Muscle of arm (tissue), 14 donors: ENCODE measurements at places on chromosomes 16 and 17. TPM values are rescaled to one million over a fixed set of nuclear protein-coding genes. Genes with fewer than 3 reads are reported as not detected.

GRCh38 chr17:4953451-4953961 is 2.6 kb downstream of the ENO3 start:
- no peak for DNase-seq

CTRB2 gene
- polyA plus RNA-seq: 0.85 TPM

VAT1L gene
- polyA plus RNA-seq: 5.1 TPM

DPEP3 gene
- polyA plus RNA-seq: not detected

GRCh38 chr16:83723244-83723643 is 84.5 kb upstream of the HSBP1 start:
- DNase-seq: no peak

RUNDC3A gene
- polyA plus RNA-seq: 0.72 TPM

- DNase-seq: peak; percentile 15
These were observed at the start of gene MILR1 for GRCh38 chr17:64448665-64449512. MILR1 (plus strand) TSS chr17:64449115; CDS start chr17:64449169, 54 bp downstream.

- no peak for DNase-seq
These were observed 153.2 kb upstream of the KCNJ18 start for GRCh38 chr17:21539146-21539545.

DNA sequence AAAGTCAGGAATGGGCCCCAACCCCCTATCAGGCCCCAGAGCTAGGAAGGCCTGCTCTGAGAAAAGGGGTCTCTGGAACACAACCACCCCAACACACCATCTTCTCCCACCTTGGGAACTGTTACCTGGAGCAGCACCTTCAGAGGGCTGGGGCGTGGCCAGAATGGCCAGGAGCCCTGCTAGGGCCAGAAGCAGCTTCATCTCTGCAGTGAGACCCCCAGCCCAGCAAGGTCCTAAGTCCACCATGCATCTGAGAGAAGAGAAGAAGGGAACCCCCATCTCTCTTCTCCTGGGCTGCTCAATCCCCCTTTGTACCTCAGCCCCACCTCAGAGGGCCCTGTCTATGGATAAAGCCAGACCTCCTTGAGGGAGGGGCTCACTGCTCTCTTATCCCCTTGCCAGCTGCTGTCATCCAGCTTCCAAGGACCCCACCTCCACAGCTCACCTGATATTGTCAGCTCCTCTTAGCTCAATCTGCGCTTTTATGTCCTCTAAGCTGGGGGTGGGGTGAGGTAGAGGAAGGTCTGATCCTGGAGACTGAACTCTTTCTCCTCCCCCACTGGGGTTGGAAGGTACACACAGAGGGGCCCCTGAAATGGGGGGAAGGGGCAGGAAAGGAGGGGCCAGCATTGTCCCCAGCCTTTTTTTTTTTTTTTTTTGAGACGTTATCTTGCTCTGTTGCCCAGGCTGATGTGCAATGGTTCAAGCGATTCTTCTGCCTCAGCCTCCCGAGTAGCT is at the start of gene MPO:
MPO (minus strand) TSS at position 456 of the 738 bp plus-strand sequence; CDS start at position 279, 177 bp downstream.
- DNase-seq: no peak

DNA sequence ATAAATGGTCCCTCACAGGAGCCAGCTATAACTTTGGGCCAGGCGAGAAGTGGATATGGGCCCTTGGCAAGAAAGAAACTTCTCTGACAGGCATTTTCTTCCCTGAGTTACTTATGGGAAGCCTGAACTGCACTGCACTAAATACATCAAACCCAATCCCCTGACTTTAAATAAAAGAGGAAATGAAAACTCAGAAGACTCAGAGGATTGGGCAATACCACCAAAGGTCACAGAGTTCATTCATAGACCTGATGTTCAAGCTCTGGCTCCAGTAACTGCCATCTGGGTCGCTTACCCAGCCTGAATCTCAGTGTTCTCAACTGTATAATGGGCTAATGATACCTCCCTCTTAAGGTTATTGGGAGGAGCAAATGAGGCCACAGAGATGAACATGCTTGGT is 815 bp downstream of the KRT35 start:
- DNase-seq: no peak

ITGAX gene
- 0.90 TPM for polyA plus RNA-seq

- DNase-seq: peak; percentile 66
These were observed 51.8 kb downstream of the CA10 start for GRCh38 chr17:52106638-52107261.

- no peak for DNase-seq
These were observed 218.8 kb downstream of the C16orf95 start for GRCh38 chr16:87098361-87098760.

GRCh38 chr17:1323336-1323735 is 43.9 kb downstream of the TRARG1 start:
- DNase-seq: no peak

TBC1D3I gene
- not detected for polyA plus RNA-seq

DNA sequence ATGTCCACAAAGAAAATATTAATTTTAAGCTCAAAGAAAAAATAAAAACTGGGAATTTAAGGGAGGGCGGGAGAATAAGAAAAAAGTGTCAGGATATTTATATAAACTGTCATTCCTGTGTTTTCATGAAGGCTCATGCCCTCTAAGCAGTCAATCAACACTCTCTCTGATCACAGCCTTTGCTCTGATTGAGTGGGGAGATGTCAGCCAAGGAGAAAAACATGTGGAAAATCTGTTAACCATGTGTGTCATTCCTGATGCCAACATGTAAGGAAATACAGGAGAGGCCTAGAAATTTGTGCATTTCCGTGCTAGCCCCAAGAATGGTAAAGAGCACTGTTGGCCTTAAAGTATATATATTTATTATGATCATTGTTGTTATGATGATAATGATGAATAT is 137.9 kb upstream of the IRX5 start:
- no peak for DNase-seq

GRCh38 chr16:81992859-81993258 is 18.4 kb downstream of the SDR42E1 start:
- no peak for DNase-seq

DNA sequence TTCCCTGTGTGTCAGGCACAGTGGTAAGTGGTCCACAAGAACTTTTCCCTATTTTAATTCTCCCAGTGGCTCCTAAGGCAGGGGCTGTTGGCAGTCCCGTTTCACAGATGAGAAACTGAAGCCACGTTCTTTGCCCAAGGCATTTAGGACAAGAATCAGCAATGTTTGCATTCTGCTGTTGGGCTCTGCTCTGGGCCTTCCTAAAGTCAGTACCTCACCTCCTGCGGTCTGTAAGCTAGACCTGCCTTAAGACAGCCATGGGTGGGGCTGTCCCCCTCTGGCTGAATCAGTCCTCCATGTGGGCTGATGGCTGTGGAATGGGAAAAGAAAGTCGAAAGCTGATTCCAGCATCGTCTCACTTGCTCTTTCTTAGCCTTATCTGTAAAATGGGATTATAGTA is 304.8 kb downstream of the MAF start:
- no peak for DNase-seq

DNA sequence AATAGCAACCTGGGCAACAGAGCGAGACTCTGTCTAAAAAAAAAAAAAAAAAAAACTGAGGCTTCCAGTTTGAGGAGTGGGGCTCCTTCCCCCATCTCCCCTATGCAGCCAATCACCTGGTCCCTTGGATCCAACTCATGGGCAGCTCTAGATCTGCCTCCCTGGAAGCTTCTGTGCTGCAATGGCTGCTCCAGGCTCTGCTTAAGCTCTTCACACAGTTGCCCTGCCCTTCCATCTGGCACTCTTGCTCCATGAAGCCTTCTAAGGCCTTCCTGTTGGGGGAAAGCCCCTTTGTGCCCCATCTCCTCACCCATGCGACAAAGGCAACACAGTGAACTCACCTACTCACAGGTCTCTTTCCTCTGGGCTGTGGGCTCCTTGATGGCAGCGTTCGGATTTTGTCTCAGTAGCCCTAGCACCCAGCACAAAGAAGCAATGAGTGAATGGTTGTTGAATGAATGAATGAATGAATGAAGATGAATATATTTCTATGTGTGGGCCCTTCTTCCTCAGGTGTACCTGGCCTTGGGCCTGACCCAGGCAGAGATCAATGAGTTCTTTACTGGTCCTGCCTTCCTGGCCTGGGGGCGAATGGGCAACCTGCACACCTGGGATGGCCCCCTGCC is 1.9 kb downstream of the NAGLU start:
- DNase-seq: no peak

- peak; percentile 86 for DNase-seq
These were observed at the start of gene ZNF778 for GRCh38 chr16:89217388-89218191. ZNF778 (plus strand) TSS chr16:89217703; CDS start chr16:89221128, 3,425 bp downstream.

DNA sequence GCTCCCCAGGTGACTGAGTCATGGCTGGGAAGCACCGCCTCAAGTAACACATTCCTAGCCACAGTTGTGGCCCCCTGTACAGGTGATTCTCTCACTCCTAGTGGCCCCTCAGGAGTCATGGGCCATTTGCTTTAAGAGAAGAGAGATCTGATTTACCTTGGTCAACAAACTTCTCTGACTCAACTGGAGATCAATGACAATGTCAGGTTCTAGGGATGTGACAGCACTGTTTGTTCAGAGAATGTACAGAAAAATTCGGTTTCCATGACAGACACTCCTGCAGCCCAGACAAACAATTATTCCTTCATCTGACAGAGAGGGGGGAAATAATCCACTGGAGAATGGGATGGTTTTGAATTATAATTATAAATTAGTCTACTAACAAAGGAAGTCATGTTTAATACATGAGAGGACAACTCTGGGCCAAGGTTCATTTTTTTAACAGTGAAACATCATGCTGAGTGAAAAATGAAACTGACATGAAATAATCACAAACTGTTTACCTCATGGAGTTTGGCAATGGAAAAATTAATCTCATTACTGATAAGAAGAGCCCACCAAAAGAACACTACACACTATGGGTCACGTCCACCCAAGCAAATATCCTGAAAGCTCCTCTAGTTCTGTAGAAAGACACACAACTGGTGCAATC is 9.7 kb downstream of the ERN1 start:
- DNase-seq: no peak

DNA sequence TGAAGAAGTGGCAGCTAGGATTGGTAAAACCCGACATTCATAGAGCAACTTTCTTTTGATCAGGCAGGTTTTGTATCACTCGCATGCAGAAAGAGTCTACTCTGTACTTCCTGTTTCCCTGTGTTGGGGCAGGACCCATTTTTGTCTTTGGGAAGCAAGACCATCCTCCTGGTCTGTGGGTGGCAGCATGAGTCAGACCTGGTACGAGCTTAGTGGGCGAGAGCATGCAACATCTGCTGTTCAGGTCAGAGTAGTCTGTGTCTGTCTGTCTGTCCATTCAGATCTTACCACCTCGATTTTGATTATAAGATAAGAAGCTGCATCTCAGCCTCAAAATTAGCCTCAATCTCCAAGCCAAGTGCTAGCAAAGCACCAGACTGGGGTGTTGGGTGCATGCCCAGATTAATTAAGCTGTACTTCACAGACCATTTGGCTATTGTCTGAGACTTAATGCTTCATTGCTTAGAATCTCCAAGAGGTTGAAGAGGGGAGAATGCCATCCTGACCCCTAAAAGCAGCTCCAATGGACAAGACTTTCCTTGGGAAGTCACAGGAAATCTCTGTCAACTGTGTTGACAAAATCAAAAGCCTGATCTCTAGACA is 110.9 kb downstream of the XYLT1 start:
- DNase-seq: no peak
